ENCODE measurements at places on chromosomes 16 and 17.

- DNase-seq, result no peak
- H3K27ac ChIP-seq, result no peak overlapping the region
- no peaks in the 10 kb centered on the region for H3K36me3 ChIP-seq
- peaks cover 7% of the 10 kb centered on the region for H3K27me3 ChIP-seq
These were observed 5.0 kb upstream of the SALL1 start for GRCh38 chr16:51155820-51156806.

DNA sequence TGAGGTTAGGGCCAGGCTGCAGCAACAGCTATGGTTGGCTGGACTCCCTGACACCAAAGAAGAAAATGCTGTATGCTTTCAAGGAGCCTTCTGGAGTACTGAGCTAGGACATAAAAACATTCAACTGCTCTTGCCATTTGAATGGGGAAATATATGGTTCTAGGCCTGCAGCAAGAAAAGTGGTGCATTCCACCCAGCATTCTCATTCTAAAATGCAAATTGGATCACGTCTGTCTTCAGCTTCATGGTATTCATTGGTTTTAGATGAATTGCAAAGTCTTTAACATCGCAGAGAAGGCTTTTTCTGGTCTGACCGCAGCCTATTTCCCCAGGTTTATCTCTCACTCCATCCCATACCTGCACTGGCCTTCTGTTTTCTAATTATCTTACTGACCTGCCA is 27.1 kb upstream of the SOX9 start:
- no peaks in the 10 kb centered on the region for H3K27me3 ChIP-seq
- H3K36me3 ChIP-seq, result no peaks in the 10 kb centered on the region
- no peak overlapping the region for H3K4me3 ChIP-seq
- H3K27ac ChIP-seq, result no peak overlapping the region
- H3K4me1 ChIP-seq, result no peaks in the 10 kb centered on the region

DNA sequence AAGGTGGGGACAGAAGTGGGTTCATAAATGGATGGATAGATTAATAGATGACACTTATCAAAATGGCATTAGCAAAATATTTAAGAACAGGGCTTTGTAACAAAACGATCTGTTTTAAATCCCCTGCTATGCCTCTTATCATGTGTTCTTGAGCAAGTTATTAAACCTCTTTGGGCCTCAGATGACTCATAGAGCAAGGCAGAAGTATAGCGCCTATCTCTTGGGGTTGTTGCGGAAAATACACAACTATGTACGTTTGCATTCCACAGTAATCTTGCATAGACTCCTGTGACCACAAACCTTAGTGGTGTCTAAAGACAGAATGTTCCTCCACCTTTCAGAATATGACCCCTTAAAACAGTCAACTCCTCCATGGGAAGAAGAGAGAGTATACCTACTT is 116.8 kb downstream of the CDYL2 start:
- H3K36me3 ChIP-seq, result no peaks in the 10 kb centered on the region
- DNase-seq, result no peak
- H3K4me1 ChIP-seq, result no peaks in the 10 kb centered on the region
- H3K4me3 ChIP-seq, result no peak overlapping the region

GRCh38 chr17:80035687-80035936 is at the start of gene TBC1D16:
Gene TBC1D16 (minus strand): TSS chr17:80035872. CDS start chr17:80013547, 22,325 bp downstream.
- DNase-seq, result no peak
- H3K27ac ChIP-seq, result peak within 1 kb of the TSS; percentile 89
- peak within 1 kb of the TSS; percentile 96 for H3K4me3 ChIP-seq
- H3K27me3 ChIP-seq, result no peaks in the 10 kb centered on the region

GRCh38 chr17:50354776-50355175 is 8.8 kb downstream of the XYLT2 start:
- H3K36me3 ChIP-seq, result peaks cover 43% of the 10 kb centered on the region
- no peaks in the 10 kb centered on the region for H3K4me1 ChIP-seq
- no peak overlapping the region for H3K4me3 ChIP-seq
- H3K27me3 ChIP-seq, result no peaks in the 10 kb centered on the region
- H3K27ac ChIP-seq, result no peak overlapping the region

- H3K27me3 ChIP-seq, result no peaks in the 10 kb centered on the region
- DNase-seq, result no peak
- no peak overlapping the region for H3K4me3 ChIP-seq
- no peaks in the 10 kb centered on the region for H3K36me3 ChIP-seq
- H3K27ac ChIP-seq, result no peak overlapping the region
These were observed 224.9 kb downstream of the TANC2 start for GRCh38 chr17:63190821-63191370.

- no peaks in the 10 kb centered on the region for H3K27me3 ChIP-seq
- peaks cover 5% of the 10 kb centered on the region for H3K4me1 ChIP-seq
- H3K4me3 ChIP-seq, result no peak overlapping the region
- H3K27ac ChIP-seq, result no peak overlapping the region
- no peak for DNase-seq
These were observed 27.3 kb downstream of the TXNDC11 start for GRCh38 chr16:11715246-11715947.

DNA sequence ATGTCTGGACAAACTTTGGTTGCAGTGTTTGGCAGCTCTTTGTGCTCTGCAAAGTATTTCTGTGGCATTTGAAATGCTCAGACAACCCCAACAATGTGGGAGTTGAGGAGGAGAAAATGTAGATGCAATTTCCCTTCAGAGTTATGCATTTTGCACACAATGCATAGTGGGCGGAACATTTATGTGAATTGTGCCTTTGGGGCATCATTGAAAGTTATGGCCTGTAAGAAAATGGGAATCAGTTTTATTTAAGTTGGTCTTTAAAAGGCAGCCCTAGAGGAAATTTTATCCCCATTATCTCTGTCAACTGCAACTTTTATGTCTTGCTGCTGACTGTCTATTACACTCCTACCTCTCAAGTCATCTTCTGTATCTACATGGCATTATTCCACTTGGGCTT is 176.2 kb downstream of the MAP2K6 start:
- DNase-seq, result no peak
- no peaks in the 10 kb centered on the region for H3K27me3 ChIP-seq
- H3K4me3 ChIP-seq, result no peak overlapping the region
- no peaks in the 10 kb centered on the region for H3K4me1 ChIP-seq
- no peak overlapping the region for H3K27ac ChIP-seq

- H3K4me1 ChIP-seq, result no peaks in the 10 kb centered on the region
- no peak for DNase-seq
- H3K4me3 ChIP-seq, result no peak overlapping the region
- H3K27me3 ChIP-seq, result no peaks in the 10 kb centered on the region
These were observed 24.3 kb upstream of the TMEM220 start for GRCh38 chr17:10754109-10754508.

- H3K27ac ChIP-seq, result no peak overlapping the region
- peaks cover 38% of the 10 kb centered on the region for H3K36me3 ChIP-seq
- peaks cover 13% of the 10 kb centered on the region for H3K4me1 ChIP-seq
- no peak overlapping the region for H3K4me3 ChIP-seq
- no peak for DNase-seq
- H3K27me3 ChIP-seq, result no peaks in the 10 kb centered on the region
These were observed 31.7 kb upstream of the NUDT16L1 start for GRCh38 chr16:4661661-4662060.

DNA sequence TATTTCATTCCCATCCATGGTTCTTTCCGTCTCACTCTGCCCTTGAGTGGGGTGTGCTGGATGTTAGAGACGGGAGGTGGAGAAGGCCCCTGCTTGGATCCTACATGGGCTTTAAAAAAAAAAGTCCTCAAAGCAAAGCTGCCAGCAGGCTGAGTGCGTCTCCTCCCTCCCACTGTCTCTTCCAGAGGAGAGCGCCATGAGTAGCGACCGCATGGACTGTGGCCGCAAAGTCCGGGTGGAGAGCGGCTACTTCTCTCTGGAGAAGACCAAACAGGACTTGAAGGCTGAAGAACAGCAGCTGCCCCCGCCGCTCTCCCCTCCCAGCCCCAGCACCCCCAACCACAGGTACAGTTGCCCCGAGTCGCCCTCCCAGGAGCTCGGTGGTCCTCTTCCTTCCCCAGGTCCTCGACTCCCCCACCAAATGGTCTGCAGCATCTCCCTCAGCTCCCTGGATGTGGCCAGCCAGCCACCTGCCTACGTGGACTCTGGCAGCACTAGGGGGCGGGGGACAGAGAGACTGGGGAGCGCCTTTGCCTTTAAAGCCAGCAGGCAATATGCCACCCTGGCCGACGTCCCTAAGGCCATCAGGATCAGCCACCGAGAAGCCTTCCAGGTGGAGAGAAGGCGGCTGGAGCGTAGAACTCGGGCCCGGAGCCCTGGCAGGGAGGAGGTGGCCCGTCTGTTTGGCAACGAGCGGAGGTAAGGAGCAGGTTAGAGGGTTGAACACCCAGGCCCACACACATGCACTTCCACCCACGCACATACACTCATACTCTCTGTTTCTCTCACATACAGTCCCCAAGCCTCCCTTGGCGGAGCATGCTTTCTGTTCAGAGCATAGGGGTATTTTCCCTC is 68.2 kb downstream of the PLD6 start:
- no peak overlapping the region for H3K27ac ChIP-seq
- no peak for DNase-seq
- peaks cover 19% of the 10 kb centered on the region for H3K4me1 ChIP-seq

DNA sequence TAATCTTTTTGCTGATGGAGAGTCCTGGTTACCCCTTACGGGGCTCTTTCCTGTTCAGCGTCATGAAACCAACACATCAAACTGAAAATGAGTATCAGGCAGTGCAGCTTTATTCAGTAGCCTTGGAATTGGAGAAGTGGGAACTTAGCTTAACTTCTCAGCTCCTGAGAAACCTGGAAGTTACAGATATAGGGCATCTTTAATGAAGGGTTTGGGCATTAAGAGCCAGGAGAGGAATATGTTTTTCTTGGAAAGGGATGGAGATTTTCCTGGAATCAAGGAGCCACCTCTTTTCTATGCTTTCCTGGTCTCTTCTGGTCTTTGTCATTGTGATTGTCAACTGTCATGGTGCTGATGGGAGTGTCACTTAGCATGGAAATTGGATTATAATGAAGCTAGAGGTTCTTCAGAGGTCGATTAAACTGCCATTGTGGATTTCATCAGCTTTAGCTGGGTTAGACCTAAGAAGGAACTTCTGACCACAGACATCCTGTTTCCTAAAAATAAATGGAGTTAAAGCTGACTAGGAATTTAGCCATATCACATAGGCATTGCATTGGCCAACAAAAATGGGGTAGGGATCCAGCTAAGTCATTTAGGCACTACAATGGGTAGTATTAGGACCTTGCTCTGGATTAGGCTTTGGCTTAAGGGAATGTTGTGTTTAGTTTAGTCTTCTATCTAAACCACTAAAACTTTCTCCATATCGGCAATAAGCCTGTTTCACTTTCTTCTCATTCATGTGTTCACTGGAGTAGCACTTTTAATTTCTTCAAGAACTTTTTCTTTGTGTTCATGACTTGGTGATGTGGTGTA is 186.4 kb downstream of the BCAS3 start:
- H3K27ac ChIP-seq, result no peak overlapping the region
- no peaks in the 10 kb centered on the region for H3K27me3 ChIP-seq
- peaks cover 11% of the 10 kb centered on the region for H3K4me1 ChIP-seq
- H3K4me3 ChIP-seq, result peak overlapping the region; percentile 12
- H3K36me3 ChIP-seq, result no peaks in the 10 kb centered on the region
- no peak for DNase-seq

GRCh38 chr17:5813357-5813756 is 229.0 kb upstream of the NLRP1 start:
- no peaks in the 10 kb centered on the region for H3K36me3 ChIP-seq
- H3K4me3 ChIP-seq, result no peak overlapping the region
- H3K27me3 ChIP-seq, result no peaks in the 10 kb centered on the region
- H3K4me1 ChIP-seq, result no peaks in the 10 kb centered on the region
- no peak overlapping the region for H3K27ac ChIP-seq
- no peak for DNase-seq

GRCh38 chr16:49013727-49014080 is 267.9 kb downstream of the CBLN1 start:
- no peak overlapping the region for H3K27ac ChIP-seq
- no peak overlapping the region for H3K4me3 ChIP-seq
- H3K4me1 ChIP-seq, result no peaks in the 10 kb centered on the region
- no peaks in the 10 kb centered on the region for H3K36me3 ChIP-seq
- H3K27me3 ChIP-seq, result no peaks in the 10 kb centered on the region

DNA sequence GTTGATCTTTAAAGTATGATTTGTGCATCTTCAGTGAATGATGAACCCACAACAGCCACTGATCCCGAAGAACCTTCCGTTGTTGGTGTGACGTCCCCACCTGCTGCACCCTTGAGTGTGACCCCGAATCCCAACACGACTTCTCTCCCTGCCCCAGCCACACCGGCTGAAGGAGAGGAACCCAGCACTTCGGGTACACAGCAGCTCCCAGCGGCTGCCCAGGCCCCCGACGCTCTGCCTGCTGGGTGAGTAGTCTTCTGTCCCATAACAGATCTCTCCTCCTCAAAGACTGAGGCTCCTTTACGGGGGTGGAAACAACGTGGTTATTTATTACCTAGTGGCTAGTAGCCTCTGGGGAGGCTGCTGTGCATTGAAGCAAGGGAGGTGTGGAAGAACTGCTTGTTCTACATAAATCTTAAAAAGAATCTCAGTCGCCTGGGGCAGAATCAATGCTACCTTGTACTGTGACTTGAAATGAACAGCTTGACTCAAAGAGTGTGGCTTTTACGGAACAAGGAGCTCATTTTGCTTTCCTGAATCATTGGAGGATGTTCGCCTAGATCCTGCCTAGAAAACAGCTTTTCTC is 63.0 kb upstream of the CLEC18A start:
- H3K27me3 ChIP-seq, result no peaks in the 10 kb centered on the region
- peaks cover 4% of the 10 kb centered on the region for H3K36me3 ChIP-seq
- H3K27ac ChIP-seq, result no peak overlapping the region
- no peak overlapping the region for H3K4me3 ChIP-seq

GRCh38 chr17:76461765-76462555 is 5.4 kb upstream of the AANAT start:
- no peaks in the 10 kb centered on the region for H3K4me1 ChIP-seq
- H3K4me3 ChIP-seq, result no peak overlapping the region
- H3K27ac ChIP-seq, result no peak overlapping the region
- DNase-seq, result no peak

- DNase-seq, result no peak
- H3K4me1 ChIP-seq, result no peaks in the 10 kb centered on the region
- H3K27ac ChIP-seq, result no peak overlapping the region
- H3K36me3 ChIP-seq, result no peaks in the 10 kb centered on the region
- H3K27me3 ChIP-seq, result no peaks in the 10 kb centered on the region
These were observed 86.6 kb upstream of the DNAH9 start for GRCh38 chr17:11511696-11512095.

DNA sequence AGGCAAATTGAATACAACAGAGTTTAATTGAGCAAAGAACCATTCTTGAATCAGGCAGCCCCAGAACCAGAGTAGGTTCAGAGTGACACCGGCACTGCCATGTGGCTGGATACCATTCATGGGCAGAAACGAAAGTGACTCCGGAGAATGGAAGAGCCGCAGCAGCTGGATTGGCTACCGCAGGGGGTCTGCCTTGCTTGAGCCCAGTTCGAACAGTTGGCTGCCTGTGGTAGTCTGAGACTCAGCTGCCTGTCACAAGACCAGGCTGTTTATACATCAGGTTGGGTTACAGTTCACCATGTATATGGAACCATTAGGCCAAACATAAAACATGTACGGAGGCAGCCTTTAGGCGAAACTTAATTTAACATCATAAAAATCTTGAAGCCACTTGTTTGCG is 205.2 kb upstream of the CHMP6 start:
- no peaks in the 10 kb centered on the region for H3K36me3 ChIP-seq
- H3K4me1 ChIP-seq, result peaks cover 70% of the 10 kb centered on the region
- no peak for DNase-seq
- no peak overlapping the region for H3K27ac ChIP-seq
- H3K4me3 ChIP-seq, result no peak overlapping the region

- no peaks in the 10 kb centered on the region for H3K4me1 ChIP-seq
- H3K27ac ChIP-seq, result no peak overlapping the region
- no peaks in the 10 kb centered on the region for H3K27me3 ChIP-seq
- H3K36me3 ChIP-seq, result peaks cover 32% of the 10 kb centered on the region
These were observed 69.2 kb downstream of the CDK12 start for GRCh38 chr17:39530513-39530912.
